ENCODE measurements at places on chromosomes 5 and 9.

DNA sequence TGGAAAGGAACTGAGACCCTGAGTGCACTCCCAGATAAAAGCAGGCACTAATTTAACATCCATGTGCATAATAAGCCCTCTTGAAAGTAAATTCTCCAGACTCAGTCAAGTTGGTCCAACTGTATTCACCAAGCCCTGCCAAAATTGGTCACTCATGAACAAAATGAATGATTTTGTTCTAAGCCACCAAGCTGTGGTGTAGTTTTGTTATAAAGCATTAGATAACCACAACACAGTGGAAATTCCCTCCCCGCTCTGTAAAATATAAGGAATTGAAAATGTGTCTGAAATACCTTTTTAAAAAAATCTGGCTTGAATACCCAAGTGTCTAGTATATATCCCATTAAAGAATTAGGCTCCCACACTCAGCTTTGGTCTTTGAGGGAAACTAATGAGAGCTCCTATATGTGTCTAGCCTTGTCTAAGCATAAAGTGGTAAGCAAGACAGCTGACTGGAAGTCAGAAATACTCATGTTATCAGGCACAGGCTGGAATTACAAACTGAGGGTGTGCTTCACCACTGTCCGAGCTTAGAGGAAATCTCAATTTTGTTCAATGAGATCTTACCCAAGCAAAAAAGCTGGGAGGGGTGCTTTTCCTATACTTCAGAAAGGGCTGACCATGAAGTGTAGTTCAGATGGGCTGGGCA lies 33.2 kb downstream of the IDNK start:
- DNase-seq, result no peak

GRCh38 chr9:34999576-34999975 lies 10.0 kb downstream of the DNAJB5 start:
- DNase-seq, result no peak

- DNase-seq, result no peak
Observed at GRCh38 chr9:137311986-137312851, 10.1 kb upstream of the NRARP start.

DNA sequence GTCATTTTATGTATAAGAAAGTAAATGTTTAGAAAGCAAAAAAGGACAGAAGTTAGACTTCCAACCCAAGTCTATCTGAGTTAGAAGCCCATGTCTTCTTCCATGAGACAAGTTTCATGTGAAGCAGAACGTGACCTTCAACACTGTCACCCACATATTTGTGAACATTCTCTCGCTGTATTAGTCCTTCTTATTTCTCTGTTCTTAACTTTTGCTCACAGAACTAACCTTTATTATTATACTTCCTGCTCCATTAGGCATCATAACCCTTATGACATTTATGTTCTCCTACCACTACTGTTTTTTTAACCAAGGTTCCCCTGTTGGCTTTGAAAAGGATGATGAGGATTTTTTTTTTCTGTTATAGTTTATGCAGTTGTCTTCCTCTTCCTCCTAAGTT lies 238.8 kb downstream of the ZNF608 start:
- DNase-seq, result no peak

GRCh38 chr9:106587042-106587441 lies 275.9 kb upstream of the ZNF462 start:
- no peak for DNase-seq

GRCh38 chr5:13766236-13766635 lies 178.3 kb downstream of the DNAH5 start:
- no peak for DNase-seq

DNA sequence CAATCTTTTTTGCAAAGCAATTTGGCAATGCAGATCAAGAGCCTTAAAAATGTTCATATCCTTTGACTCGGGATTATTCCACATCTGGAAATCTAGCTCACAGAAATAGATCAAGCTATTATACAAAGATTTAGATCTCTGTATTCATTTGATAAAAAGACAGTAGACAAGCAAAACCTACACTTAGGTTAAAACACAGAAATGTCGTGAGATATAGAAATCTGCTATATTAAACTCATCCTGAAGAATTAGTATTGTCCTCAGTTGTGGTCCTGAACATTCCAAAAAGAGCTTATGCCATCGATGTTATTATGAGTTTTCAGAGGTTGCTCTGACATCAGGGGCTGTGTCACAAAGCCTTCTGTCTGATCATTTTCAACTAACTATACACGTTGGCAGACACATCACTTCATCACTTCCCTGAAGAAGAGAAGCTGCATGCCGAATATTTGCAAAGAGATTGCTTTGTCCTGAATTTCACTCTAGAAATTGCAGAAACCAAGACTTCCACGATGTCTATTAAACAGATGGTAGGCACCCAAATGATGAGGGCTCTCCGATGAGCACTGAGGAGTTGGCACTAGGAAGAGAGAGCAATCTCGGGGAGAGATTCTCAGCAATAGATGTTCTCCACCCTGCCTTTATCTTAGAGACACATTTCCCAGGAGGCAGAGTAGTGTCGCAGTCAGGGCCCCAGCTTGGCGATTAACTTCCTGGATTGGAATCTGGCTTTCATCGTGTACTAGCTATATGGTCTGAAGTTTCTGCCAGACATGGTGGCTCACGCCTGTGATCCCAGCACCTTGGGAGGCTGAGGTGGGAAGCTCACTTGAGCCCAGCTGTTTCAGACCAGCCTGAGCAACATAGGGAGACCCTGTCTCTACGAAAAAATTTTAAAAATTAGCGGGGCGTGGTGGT lies 1.9 kb upstream of the UBTD2 start:
- no peak for DNase-seq

DNA sequence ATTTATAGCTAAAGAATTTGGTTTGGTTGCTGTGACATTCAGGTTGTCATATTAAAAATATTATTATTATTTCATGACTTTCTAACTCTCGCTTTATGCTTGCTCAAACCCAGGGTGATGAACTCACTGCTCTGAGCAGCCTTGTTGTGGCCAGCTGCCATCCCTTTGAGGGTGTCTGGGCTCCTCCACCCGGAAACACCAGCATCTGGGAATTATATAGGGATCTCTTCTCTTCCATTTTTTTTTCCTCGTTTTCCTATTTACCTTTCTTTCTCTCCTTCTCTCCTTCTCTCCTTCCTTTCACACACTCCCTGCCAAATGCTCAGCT lies 355.8 kb upstream of the SMARCA2 start:
- no peak for DNase-seq

- no peak for DNase-seq
Observed at GRCh38 chr9:119986205-119986604, 593.8 kb downstream of the CDK5RAP2 start.

DNA sequence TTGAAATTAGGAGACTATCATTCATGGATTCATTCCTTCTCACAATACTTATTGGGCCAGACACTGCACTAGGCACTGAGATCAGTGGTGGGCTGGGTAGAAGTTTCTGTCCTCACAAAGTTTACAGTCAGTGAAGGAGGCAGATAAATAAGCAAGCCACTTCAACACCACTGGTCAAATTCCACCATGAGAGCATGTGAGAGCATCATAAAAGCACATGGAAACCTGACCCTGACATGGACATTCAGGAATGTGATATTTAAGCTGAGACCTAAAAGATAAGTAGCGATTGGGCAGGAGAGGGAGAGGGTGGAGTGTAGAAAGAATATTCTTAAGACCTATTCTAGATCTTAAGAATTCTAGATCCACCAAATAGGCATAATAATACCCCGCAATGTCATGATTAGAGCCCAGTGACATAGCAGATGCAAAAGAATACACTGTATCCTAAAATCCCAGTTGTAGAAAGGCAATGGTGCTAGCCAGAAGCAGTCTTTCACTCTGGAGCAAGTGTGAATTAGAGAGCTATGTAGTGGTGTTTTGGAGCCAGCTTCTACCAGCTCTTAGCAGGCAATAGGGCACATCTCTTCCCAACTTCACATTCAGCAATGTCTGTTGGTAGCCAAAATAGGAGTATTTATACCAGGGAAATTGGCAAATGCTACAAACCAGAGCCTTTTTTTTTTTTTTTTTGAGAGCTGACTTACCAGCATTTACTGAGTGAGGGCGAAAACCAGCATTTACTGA lies 46.4 kb downstream of the SH3RF2 start:
- DNase-seq, result no peak

GRCh38 chr5:170360709-170361108 lies 28.5 kb downstream of the KCNMB1 start:
- no peak for DNase-seq

DNA sequence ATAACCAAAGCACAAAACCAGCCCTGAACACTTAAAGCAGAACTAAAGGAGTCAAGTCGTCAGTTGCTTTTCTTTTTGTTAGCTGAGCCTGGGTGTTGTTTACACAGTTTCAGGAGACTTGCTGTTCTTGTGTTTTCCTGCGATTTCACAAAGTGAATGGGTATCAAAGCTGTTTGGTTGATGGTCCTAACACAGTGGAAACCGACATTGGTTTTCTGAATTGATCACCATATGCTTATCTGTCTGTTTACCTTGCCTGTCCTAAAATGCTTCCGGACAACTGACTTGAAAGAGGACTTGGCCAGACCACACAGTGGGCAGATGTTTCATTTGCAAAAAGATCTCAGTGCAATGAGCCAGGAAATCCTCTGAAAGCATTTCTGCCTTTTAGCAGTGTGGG lies 676.4 kb downstream of the PRELID2 start:
- no peak for DNase-seq

DNA sequence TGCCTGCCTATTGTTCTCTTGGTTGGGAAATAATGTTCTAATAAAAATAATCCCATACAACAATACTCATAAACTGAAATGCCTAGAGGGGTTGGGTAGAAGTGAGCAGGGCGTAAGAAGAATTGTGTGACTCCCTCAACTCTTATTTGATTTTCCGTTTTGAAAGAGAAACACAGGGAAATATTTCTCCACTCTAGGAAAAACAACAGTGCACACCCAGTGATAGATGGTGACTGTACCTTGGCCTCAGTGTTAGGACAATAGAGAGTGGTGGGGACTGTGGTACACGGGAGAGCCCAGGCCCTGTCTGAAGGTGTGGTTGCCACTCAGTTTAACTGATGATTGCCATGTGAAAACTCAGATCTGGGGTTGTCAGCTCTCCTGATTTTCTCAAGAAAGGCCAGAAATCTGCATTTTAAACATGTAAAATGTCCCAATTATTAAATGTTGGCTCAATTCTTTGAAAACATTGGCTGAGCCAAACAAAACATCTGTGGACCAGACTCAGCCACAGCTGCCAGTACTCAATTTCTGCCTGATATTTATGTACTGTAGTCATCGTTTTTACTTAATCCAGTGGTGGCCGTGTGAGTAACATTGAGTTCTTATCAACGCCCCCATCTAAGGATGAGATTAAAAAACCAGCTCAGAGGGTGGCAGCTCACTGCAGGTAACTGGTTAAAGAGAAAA lies 103.8 kb upstream of the ZNF618 start:
- no peak for DNase-seq

DNA sequence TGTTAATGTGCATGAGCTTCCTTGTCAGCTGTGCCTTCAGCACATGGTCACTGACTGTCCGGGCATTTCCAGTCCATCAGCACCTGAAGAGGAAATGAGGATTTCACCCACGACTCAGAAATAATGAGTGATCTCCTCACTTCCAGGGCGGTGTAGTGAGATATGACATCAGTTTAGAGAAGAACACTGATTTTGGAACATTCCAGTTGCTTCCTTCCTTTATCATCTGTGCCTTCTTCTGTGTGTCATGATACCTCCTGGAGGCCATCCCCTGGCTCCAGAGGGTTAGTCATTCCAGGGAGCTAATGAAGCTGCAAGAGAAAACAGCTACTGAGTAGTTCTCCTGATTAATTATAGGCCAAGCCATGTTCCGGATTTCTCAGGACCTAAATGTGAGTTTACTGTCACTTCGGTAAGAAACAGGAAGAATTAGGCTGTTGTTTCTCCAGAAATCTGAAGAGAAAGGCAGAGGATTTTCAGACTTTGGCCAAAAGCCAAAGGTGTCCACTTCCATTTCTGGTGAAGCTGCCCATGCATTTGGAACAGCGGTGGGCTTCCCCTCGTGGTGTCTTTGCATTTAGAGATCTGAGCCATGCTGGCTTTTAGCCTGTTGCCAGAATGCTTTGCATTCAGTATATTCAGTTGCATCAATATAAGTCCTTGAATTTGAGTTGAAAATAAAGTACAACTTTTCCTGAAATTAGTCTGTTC lies 161.3 kb upstream of the OTULINL start:
- no peak for DNase-seq

- no peak for DNase-seq
Observed at GRCh38 chr5:169022718-169023117, 278.2 kb downstream of the SLIT3 start.

DNA sequence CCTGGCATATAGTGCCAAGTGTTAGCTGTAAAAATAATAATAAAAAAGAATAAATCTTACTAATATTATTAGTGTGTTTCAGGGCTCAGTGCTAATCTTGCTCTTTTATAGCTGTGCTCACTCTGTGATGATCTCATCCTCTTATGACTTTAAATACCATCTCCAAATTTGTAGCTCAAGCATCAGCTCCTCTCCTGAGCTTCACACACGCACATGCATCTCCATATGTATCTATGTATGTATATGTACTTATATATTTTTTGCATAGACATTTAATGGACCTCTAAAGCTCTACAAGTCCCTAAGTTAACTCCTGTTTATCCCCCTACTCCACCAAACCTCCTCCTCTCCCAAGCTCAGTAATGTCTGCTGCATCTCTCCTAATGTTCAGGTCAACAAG lies 170.8 kb upstream of the NR3C1 start:
- DNase-seq, result no peak
